Fibroblast of villous mesenchyme (primary cell): ENCODE measurements at places on chromosomes 5 and 9.

- DNase-seq: no peak
These were observed 185.7 kb downstream of the NR3C1 start for GRCh38 chr5:143217804-143218160.

GRCh38 chr9:127347831-127348776 lies 48.9 kb upstream of the SLC2A8 start:
- peak; percentile 55 for DNase-seq

GRCh38 chr5:36605241-36605640 lies 1.2 kb upstream of the SLC1A3 start:
- no peak for DNase-seq

GRCh38 chr5:137595396-137596079 lies 96.4 kb upstream of the SPOCK1 start:
- no peak for DNase-seq

DNA sequence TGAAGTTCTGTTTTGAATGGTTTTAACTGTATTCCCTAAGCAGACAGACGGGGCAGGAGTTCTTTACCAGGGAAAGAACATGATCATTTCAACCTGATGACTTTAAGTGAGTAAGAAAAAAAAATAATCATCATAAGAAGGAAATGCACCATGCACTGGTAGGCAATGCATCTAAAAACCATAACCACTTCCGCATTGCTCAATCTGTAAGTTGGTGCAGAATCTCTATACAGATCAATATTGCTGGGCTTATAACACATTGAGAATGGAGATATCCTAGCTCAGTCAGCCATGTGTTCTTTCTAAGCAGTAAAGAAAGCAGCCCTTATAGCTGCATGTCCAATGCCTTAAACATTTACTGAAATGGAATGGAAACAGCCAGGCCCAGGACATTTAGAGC lies 407.1 kb upstream of the DMAC1 start:
- no peak for DNase-seq

GRCh38 chr5:179768326-179769085 lies 25.3 kb upstream of the LTC4S start:
- no peak for DNase-seq

DNA sequence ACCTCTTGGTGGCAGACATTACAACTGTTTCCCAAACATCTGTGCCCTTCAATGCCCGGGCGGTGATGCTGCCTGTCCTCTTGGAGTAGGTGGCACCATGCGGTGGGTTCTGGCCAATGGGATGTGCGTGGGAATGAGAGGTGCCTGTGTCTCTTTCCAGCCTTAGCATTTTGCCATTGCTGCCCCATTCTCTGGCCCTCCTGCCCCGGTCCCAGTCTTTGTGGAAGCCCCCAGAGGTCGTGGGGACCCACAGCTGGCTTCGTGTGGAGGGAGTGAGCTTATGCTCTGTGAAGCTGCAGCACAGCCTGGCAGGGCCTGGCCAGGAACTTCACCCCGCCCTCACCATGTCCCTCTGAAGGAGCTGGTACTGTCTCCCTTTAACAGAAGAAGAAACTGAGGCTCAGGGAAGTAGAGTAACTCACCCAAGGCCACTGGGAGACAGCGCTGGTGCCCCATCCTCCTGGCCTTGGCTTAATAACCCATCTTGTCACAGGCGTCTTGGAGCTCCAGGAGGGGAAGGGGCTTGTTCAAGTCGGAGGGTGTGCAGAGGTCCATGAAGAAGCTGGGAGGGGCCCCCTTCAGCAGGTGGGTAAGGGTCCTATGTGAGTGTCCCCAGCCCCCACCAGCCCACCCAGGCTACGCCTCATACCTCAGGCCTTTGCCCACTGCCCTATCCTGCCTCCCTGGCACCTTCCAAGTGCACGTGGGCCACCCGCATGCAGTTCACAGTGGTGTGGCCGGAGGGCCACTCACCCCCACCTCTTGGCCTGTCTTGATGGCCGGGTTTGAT lies 173.6 kb downstream of the GAPVD1 start:
- no peak for DNase-seq

DNA sequence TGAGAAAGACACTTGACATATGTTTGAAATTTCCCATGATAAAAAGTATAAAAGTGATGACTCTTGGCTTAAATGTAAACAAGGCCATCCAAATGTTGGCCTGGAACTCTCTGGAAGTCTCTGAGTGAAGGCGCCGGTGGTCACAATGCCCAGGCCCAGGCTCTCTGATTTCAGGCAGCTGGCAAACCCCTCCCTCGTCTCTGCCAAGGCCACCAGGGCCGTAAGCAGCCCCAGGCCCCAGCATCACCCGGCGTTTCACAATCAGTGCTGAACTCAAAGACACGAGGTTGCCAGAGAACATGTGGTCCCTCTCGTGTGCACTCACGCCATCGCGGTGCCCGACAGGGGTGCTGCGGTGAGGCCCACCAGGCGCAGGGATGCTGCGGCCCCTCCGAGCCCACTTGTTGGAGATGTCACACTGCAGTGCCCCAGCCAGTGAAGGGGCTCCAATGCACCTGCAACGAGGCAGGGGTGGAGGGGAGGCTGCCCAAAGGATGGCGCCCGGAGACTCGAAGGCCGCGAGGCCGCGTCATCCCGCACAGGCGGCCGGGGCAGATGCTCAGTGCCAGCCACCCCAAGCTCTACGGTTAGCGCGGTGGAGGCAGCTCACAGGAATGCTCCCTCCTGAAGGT lies 15.0 kb downstream of the LPCAT1 start:
- DNase-seq: no peak

GRCh38 chr9:122347348-122348287 lies 23.2 kb upstream of the PTGS1 start:
- DNase-seq: no peak

GRCh38 chr9:116156621-116157314 lies 3.2 kb downstream of the PAPPA start:
- peak; percentile 89 for DNase-seq

- DNase-seq: no peak
These were observed 49.5 kb downstream of the MRRF start for GRCh38 chr9:122314165-122314564.

GRCh38 chr5:5040712-5041111 lies 99.4 kb upstream of the ADAMTS16 start:
- no peak for DNase-seq

- DNase-seq: peak; percentile 28
These were observed 15.9 kb downstream of the MAN2A1 start for GRCh38 chr5:109705596-109705995.

- peak; percentile 67 for DNase-seq
These were observed 24.2 kb downstream of the TRIO start for GRCh38 chr5:14167211-14167845.

- DNase-seq: no peak
These were observed 133.0 kb downstream of the EBF1 start for GRCh38 chr5:158966716-158967115.

DNA sequence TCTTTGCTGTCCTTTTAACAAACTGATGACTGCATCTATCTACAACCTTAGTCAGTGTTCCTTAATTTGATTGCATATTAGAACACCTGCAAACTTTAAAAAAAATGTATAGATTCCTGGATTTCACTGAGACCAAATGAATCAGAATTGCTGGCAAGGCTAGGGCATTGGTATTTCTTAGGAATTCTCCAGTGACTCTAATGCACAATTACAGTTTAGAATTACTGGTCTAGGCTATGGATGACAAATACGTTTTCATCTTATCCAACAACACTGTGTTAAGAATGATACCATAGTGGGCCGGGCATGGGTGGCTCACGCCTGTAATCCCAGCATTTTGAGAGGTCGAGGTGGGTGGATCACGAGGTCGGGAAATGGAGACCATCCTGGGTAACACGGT lies 545.9 kb upstream of the RIOK2 start:
- no peak for DNase-seq

- no peak for DNase-seq
These were observed 57.1 kb upstream of the C5orf46 start for GRCh38 chr5:147963436-147963835.

GRCh38 chr5:22889720-22890119 lies 36.6 kb upstream of the CDH12 start:
- DNase-seq: no peak
